NCI-H510A treated with DMSO at 0.1 percent for 48 hours (cell line): ENCODE measurements at places on chromosomes 13 and 19.
A peak's percentile ranks its signal among the peaks of the same experiment; 100 is the strongest.

GRCh38 chr19:4065430-4066175, 1.1 kb downstream of the ZBTB7A start:
- DNase-seq, result peak; percentile 95

DNA sequence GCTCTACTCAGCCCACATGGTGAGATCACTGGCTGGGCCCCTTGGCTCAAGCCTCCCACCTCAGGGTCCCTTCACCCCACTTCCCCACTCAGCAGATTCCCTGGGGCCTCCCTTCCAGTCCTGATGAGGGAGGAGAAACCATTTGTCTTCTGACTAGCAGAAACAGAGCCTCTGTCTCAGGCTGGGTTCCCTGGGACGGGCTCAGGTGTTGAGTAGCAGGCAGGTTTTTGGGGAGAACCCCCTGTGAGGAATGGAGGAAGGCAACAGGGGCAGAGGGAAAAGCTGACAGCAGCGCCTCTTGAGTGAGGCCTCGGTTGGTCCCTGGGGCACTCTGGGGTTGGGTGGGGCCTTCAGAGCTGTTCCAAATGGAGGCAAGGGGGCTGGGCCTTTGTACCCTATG, 452.2 kb downstream of the TSHZ3 start:
- DNase-seq, result no peak

DNA sequence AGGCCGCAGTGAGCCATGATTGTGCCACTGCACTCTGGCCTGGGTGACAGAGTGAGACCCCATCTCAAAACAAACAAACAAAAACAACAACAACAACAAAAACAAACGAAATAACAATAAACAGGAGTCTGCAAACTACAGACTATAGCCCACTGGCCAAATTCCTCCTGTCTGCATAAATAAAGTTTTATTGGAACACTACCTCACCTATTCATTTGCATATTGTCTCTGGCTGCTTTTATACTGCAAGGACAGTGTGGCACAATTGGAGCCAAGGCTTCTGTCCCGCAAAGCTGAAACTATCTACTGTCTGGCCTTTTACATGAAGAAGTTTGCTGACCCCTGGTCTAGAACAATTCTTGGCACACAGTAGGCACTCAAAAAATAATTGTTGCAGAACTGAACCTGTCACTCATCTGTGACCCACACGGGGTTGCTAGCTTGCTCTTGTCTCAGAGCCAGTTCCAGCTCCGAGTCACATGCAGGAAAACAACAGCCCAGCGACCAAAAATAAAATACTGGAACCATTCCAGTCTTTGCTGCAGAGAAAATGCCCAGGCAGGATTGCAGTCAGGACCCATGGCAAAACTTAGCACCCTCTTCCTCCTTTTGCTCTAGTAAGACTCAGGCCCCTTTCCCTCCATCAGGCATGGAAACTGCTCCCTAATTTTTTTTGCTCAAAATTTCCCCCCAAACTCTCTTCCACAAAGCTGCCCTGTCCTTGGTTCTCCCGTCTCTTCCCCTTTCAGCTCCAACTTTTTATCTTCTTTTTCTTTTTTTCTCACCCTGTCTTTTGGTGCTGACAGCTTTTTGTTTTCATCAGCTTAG, 4.8 kb upstream of the MYH14 start:
- DNase-seq, result no peak

DNA sequence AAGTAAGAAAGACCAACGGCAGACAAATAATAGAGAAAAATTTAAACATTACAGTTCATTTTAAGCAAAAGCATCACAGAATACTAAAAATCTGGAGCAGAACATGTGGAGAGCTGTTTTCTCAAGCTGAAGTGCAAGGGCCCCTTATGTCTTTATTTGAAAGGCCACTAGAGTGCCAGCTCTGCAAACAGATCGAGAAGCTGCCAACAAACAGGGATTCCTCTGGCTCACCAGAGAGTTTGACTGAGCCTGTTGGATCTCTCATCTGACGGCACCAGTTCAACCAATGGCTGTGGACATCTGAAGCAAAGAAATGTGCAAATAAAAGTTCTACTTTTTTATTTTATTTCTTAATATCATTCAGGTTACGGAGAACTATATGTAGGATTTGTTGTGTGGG, 119.7 kb downstream of the COL4A2 start:
- DNase-seq, result peak; percentile 82

- no peak for DNase-seq
These were observed 479.2 kb downstream of the LIG4 start for GRCh38 chr13:107736170-107736569.

DNA sequence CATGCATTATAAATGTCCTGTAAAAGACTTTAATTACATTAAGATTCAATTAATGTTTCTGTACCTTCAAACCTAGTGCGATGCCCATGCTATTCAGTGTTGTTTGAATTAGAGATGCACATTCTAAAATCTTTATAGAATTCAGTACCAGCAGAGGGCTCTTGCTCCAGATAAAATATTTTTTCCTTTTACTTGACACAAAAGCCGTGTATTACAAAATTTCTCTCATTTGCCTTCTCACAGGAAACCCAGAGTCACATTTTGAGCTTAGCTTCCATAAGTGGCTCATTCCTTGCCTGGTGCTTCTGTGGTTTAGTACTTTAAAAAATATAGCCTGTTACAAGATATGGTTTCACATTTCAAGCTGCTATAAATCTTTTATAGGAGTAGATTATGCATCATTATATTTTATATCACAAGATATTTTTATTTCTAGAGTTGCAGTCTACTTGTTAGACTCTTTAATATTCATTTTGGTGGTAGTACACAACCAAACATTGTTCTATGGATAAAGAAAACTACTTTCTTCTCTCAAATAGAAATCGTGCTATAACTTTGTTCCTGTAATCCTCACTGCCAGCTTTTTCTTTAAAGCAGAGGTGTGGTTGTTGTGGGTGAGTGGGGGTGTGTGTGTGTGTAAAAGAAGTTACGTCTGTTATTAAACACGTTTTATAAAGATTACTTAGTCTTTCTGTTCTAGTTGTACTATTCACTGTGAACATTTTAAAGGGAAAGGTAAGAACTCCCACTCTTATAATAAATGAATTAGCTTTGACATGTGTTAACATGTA, 101.4 kb downstream of the RNF17 start:
- DNase-seq, result no peak

GRCh38 chr13:21060338-21061028, 903 bp downstream of the LATS2 start:
- DNase-seq, result no peak

DNA sequence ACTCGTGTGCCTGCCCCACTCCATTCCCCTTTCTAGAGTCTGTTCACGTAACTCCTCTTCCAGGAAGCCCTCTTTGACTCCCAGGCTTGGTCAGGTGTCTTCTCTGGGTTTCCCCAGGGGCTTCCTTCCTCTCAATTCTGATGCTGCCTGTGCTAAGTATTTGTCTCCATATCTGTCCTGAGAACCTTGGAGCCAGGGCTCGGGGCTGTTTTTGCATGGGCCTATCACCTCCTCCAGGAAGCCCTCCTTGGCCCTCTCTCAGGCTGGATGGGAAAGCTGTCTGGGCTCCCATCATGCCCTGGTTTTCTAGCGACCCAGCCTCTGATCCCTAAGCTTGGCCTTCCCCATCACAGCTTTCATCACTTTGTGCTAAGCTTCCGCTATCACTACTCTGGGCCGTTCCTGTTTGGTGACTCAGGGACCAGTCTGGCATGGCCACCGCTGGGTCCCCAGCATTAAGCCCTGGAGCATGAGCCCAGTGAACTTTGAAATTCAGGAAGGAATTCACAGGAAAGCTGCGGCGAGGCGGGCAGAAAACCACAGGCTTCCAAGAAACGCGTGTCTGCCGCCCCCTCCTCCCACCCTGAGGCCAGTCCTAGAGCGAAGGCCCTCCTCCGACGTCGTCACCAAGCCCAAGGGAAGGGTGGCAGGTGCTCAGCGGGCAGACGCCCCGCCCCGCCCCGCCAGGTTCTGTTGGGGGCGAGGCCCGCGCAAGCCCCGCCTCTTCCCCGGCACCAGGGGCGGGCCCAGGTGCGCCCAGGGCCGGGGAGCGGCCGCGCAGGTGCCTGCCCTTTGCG, 486 bp upstream of the SPINT2 start:
- DNase-seq, result peak; percentile 99

DNA sequence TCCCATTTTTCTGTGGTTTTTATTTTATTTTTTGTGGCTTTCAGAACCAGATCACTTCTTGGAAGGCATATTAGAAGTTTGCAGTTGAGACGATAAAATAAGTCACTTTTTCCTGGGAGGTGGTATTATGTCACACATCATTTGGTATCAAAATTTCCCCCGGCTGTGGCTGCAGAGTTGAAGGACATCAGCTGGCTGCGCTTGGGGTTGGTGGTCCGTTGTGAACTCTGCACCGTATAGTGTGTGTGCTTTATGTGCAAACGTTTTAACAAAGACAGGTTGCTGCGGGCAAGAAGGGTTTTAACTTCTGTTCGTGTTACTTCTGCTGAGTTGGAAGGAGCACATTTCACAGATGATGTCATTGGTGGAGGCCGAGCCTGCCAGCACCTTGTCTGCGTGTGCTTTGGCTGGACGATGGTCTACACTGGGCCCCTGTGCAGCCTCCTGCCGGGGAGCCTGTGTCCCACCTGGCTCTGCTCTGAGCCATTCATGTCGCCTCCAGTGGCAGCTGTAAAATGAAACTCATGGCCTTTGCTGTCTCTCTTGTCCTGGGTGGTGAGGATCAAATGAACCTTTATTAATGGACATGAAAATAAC, 9.6 kb downstream of the ATP11A start:
- no peak for DNase-seq

- DNase-seq, result no peak
These were observed 4.2 kb downstream of the TMEM255B start for GRCh38 chr13:113763254-113763653.

DNA sequence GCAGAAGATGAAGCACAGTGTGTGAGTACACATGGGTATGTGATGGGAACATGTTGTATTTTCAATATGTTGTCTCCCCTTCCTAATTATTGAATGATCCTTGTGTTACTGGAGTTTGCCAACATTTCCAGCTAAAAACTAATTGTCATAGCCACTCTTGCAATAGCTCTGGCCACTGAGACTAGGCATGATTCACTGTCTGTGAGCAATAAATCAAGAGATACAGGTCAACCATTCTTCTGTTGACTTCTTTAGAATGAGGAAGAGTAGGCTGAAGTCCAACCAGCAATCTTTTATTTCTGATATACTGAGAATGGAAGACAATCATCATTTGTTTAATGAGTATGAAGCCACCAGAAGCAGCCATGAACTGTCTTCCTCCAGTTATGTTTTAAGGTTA, 413.9 kb downstream of the SLITRK5 start:
- no peak for DNase-seq

GRCh38 chr13:35718084-35718483, 241.6 kb upstream of the MAB21L1 start:
- no peak for DNase-seq

DNA sequence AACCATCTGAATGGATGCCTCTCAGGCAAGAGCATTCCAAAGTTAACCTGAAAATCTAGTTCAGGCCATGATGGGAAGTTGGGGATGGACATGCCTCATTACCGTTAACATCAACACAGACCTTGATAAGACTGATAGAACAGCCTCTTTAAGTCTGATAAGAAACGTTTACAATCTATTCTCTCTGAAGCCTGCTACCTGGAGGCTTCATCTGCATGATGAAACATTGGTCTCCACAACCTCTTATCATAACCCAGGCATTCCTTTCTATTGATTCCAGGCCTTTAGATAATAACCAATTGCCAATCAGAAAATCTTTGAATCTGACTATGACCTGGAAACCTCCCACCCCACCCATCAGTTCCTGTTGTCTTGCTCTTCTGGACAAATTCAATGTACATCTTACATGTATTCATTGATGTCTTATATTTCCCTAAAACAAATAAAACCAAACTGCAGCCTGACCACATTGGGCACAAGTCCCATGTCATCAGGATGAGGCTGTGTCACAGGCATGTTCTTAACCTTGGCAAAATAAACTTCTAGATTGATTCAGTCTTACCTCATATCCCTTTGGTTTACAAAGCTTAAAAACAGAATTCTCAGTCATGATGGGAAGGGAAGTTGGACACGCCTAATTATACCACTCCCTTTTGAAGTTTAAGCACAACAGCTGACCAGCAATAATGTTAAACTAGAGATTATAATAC, 843.8 kb upstream of the SPRY2 start:
- no peak for DNase-seq

- no peak for DNase-seq
These were observed 228.2 kb downstream of the PCDH20 start for GRCh38 chr13:61187471-61187870.

DNA sequence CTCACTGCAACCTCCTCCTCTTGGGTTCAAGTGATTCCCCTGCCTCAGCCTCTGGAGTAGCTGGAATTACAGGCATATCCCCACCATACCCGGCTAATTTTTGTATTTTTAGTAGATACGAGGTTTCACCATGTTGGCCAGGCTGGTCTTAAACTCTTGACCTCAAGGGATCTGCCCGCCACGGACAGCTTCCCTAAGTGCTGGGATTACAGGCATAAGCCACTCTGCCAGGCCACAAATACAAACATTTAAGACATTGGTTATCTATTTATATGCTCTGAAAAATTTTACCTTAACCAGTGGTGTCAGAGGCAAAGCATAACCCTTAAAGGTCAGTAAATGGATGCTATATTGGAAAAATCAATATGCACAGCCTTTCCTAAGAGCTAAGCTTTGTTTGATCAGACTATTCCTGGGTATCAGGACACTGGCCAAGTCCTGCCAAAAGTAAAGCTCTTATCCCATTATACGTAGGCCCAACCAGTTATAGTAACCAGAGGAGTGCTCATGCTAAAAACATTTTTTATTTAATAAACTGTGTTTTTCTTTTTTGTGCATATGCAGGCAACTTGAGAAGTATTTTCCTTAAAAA, 56.4 kb upstream of the STARD13 start:
- DNase-seq, result no peak

GRCh38 chr13:47039106-47039505, 142.3 kb upstream of the HTR2A start:
- DNase-seq, result no peak

GRCh38 chr19:11482384-11483050, 1.7 kb upstream of the ELAVL3 start:
- peak; percentile 70 for DNase-seq

DNA sequence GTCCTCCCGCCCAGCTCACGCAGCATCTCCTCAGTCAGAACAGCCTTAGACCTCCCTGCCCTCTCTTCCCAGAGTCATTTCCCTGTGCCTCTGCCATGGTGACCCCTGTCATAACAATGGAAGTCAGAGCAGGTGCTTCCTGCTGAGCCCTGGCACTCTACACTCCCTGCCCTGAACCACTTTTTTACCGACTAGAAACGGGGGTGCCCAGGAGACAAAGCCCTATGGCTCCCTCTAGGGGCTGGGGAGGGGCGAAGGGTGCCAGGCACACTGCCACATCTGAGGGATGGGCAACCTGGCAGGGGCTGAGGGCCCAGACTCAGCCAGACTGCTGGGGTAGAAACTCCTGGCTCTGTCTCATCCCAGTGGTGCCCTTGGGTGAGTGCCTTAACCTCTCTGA, 16.4 kb downstream of the ZNF574 start:
- DNase-seq, result peak; percentile 36

- no peak for DNase-seq
These were observed 7.5 kb downstream of the ZNF331 start for GRCh38 chr19:53545271-53546065.

DNA sequence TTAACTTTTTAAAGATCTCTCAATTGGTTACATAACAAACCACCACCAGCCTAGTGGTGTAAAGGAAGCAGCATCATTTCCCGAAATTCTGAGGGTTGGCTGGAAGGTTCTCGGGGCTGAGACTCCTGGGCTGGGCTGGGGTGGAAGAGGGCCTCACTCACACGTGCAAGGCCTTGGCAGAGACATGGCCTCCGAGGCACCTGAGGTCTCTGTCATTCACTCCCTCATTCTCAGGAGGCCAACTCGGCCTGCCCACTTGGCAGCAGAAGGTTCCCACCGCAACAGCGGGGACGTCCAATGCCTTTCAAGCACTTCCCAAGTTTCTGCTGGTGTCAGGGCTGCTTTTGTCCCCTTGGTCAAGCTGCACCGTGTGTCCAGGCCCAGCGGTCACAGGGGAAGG, 18.6 kb upstream of the RASA3 start:
- DNase-seq, result no peak
